G401 (cell line): ENCODE measurements at places on chromosomes 5 and 9. TPM values are rescaled to one million over a fixed set of nuclear protein-coding genes. Genes with fewer than 3 reads are reported as not detected.
A peak's percentile ranks its signal among the peaks of the same experiment; 100 is the strongest.

DNA sequence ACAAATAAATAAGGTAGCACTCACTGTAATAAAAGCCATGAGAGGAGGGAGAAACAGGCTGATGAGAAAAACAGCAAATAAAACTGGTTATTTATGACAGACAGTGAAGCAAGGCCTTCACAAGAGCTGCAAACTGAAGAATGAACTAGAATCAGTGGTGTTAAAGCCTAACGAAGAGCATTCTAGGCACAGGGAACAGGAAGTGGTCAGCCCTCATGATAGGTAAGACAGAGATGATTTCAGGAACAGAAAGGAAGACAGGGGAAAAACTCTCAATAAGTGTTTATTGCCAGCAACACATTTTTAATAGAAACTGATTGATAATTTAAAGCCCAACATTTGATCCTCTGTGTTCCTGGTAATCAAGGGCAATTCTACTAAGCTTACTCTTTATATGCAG is 124.5 kb downstream of the EDIL3 start:
- peak; percentile 37 for DNase-seq

GRCh38 chr9:97502222-97502983 is 937 bp downstream of the TMOD1 start:
- peak; percentile 52 for DNase-seq

- DNase-seq, result no peak
Measured at GRCh38 chr9:99782962-99783718, 38.5 kb upstream of the NR4A3 start.

GRCh38 chr9:131306397-131307004 is 17.0 kb downstream of the PLPP7 start:
- no peak for DNase-seq

GRCh38 chr9:117815315-117815714 is 111.1 kb downstream of the TLR4 start:
- no peak for DNase-seq

DNA sequence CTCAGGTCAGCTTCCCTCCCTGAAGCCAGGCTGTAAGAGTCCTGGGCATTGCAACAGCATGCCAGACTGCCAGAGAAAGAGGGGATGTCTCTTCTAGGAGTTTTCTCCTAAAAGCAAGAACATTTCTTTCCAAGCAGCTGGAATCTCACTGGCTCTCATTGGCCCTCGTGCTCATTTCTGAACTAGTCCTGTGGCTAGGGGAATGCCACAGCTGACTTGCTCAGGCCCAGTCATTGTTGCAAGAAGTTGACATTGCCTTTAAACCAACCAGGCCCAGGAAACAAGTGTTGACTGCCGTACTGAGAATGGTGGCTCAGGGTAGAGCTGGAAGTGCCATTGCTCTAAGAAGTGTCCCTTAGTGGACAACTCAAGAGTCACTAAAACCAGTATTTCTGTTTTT is 15.0 kb upstream of the CEP120 start:
- DNase-seq, result no peak

- DNase-seq, result peak; percentile 48
Measured at GRCh38 chr9:115591584-115591984, 473.6 kb upstream of the TNC start.

GRCh38 chr9:134419684-134420076 is 93.4 kb downstream of the RXRA start:
- peak; percentile 60 for DNase-seq

- no peak for DNase-seq
Measured at GRCh38 chr5:145218019-145218418, 617.1 kb downstream of the PRELID2 start.

GRCh38 chr5:57889558-57889957 is 406.9 kb upstream of the ACTBL2 start:
- DNase-seq, result no peak

- DNase-seq, result no peak
Measured at GRCh38 chr5:175216991-175217390, 227.0 kb downstream of the DRD1 start.

- no peak for DNase-seq
Measured at GRCh38 chr9:117906763-117907162, 202.6 kb downstream of the TLR4 start.

GRCh38 chr5:54745599-54745998 is 228.0 kb downstream of the SNX18 start:
- no peak for DNase-seq

DNA sequence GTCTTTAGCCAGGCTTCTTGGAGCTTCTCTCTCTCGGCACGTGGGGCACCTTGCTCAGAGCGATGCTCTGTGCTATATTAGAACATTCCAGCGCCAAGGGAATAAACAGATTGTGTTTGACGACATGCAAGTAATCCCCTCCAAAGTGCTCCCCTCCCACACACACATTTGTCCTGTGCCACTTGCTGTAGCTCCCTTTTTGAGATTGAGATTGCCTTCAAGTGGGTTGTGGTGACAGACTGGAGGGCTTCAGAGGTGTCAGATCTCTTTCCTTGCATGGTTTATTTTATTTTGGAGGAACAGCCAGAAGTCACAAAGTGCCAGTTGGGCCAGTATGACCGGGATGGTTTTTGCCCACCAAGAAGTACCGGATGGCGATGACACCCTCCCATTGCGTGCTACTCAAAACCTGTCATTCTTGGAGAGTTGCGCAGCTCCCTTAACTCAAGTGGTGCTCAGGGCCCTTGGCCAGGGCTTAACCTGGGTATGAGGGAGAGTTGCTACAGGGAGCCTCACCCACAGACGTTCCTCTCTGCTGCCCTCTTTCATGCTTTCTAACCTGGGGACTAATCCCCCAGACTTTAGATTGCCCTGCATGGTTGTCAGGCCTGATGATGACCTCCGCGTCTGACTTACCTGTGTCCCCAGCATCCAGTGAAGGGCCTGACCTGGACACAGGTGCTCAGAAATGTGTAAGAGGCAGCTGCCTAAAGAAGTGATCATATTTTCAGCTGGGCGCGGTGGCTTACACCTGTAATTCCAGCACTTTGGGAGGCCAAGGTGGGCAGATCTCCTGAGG is 18.8 kb upstream of the RPL26L1 start:
- DNase-seq, result peak; percentile 52

GRCh38 chr9:126886034-126886822 is 25.8 kb downstream of the ZBTB34 start:
- no peak for DNase-seq

DNA sequence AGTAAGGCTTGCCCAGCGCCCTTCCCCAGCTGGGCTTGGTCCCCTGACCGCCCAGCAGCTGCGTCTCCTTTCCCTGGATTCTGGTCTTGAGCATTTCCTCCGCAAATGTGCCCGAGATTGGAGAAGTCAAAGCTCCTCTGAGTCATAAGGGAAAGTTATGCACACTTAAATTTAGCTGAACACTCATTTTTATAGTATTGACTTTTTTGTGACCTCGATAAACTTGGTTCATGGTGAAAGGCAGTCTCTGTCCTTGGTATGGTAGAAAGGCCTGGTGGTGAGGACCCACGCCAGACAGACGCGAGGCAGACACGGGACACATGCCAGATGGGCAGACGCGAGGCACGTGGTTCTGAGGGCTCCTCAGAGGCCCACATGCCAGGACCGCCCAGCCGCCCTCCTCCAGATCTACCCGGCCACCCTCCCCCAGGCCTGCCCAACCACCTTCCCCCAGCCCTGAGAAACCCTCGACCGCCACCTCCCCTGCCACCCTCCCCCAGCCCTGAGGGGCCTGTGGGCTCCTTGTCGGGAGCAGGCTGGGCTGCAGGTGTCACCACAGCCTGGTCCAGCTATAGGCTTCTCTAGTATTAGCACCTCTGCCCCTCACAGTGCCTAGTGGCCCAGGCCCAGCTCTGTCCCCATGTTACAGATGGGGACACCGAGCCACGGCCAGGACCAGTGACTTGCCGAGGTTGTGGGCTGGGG is 60.9 kb upstream of the CACNA1B start:
- DNase-seq, result no peak

- peak; percentile 90 for DNase-seq
Measured at GRCh38 chr5:19564036-19564435, 424.0 kb downstream of the CDH18 start.

- DNase-seq, result no peak
Measured at GRCh38 chr5:13189532-13189931, 755.0 kb downstream of the DNAH5 start.

- DNase-seq, result no peak
Measured at GRCh38 chr9:95266649-95267048, 50.9 kb downstream of the FANCC start.

GRCh38 chr5:179271428-179271734 is 73.9 kb downstream of the ADAMTS2 start:
- DNase-seq, result no peak

- DNase-seq, result peak; percentile 72
Measured at GRCh38 chr5:125835293-125836172, 587.7 kb upstream of the GRAMD2B start.

GRCh38 chr9:21656776-21657674 is 145.4 kb upstream of the MTAP start:
- no peak for DNase-seq

GRCh38 chr9:96015876-96016686 is 140.6 kb downstream of the ERCC6L2 start:
- DNase-seq, result no peak

The TLX3 gene
- total RNA-seq, result not detected in 2 replicates

The PCDHB16 gene
- total RNA-seq, result 0.25 and 1.3 TPM in 2 replicates

The PITX1 gene
- 60.2 and 66.1 TPM in 2 replicates for total RNA-seq

The ANKDD1B gene
- total RNA-seq, result not detected in 2 replicates

The SPINK7 gene
- not detected in 2 replicates for total RNA-seq

The FAM200C gene
- total RNA-seq, result 4.9 and 5.2 TPM in 2 replicates

The LTC4S gene
- total RNA-seq, result 7.1 and 9.4 TPM in 2 replicates

The SPARC gene
- total RNA-seq, result 194 and 247 TPM in 2 replicates

The VAV2 gene
- 18.9 and 21.4 TPM in 2 replicates for total RNA-seq

The PCDHB7 gene
- not detected in 2 replicates for total RNA-seq

The ZNF462 gene
- total RNA-seq, result 0.06 and 0.20 TPM in 2 replicates

The CDKN2AIPNL gene
- 45.0 and 57.5 TPM in 2 replicates for total RNA-seq

The SPATA9 gene
- total RNA-seq, result not detected in 2 replicates
